Small intestine (tissue), 16 donors: ENCODE measurements at places on chromosomes 2 and 18. TPM values are rescaled to one million over a fixed set of nuclear protein-coding genes. Genes with fewer than 3 reads are reported as not detected.

CPO gene
- polyA plus RNA-seq: 2.2 TPM

- H3K27ac ChIP-seq: peak overlapping the region; percentile 9
- no peaks in the 10 kb centered on the region for H3K36me3 ChIP-seq
- H3K4me3 ChIP-seq: no peak overlapping the region
- no peak for DNase-seq
These were observed 55.6 kb upstream of the MAP4K3 start for GRCh38 chr2:39492716-39493115.

ALPG gene
- not detected for polyA plus RNA-seq

GRCh38 chr18:35470435-35470834 is 27.3 kb downstream of the INO80C start:
- no peaks in the 10 kb centered on the region for H3K27me3 ChIP-seq
- H3K27ac ChIP-seq: no peak overlapping the region
- H3K4me1 ChIP-seq: no peaks in the 10 kb centered on the region
- no peak overlapping the region for H3K4me3 ChIP-seq
- no peak for DNase-seq

- no peak overlapping the region for H3K27ac ChIP-seq
- DNase-seq: no peak
- no peaks in the 10 kb centered on the region for H3K4me1 ChIP-seq
- H3K36me3 ChIP-seq: no peaks in the 10 kb centered on the region
- no peaks in the 10 kb centered on the region for H3K27me3 ChIP-seq
- H3K4me3 ChIP-seq: no peak overlapping the region
These were observed 58.2 kb upstream of the PKDCC start for GRCh38 chr2:41989501-41990180.

DNA sequence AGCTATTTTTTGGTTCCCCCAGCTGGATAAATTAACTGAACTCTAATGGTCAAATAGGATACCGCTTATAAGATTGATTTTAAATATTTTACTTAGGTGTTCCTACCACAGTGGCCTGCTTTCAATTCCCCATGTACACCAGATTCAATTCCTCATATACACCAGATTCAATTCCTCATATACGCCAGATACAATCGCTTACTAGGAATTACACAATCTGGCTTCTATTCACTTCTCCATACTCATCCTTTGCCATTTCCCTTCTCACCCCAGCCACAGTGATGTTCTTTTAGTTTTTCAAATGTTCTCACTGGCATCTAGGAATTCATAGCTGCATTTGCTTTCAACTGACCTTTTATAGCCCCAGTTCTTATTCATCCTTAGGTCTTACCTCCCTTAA is 66.5 kb downstream of the SLC40A1 start:
- no peaks in the 10 kb centered on the region for H3K4me1 ChIP-seq
- H3K27me3 ChIP-seq: no peaks in the 10 kb centered on the region
- H3K36me3 ChIP-seq: no peaks in the 10 kb centered on the region
- no peak overlapping the region for H3K4me3 ChIP-seq

GRCh38 chr2:224354632-224355211 is 47.2 kb downstream of the FAM124B start:
- no peak overlapping the region for H3K4me3 ChIP-seq
- no peaks in the 10 kb centered on the region for H3K36me3 ChIP-seq
- no peak overlapping the region for H3K27ac ChIP-seq
- no peaks in the 10 kb centered on the region for H3K27me3 ChIP-seq

PIAS2 gene
- polyA plus RNA-seq: 3.2 TPM

ZSWIM2 gene
- polyA plus RNA-seq: not detected

DNA sequence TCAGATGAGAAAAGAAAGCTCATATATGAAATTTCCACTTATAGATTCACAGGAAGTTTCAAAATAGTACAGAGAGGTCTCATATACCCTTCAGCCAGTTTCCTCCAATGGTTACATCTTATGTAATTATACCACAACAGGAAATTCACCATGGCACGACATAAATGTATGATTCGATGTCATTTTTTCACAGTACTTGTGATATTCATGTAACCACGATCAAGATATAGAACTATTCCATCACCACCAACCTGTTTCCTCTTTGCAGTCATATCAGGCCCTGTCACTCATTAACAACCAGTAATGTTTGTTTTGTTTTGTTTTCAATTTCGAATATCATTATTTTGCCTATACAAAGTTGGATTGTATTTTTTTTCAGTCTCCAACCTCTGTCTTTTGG is 314.3 kb upstream of the POU3F3 start:
- no peak overlapping the region for H3K4me3 ChIP-seq
- no peak overlapping the region for H3K27ac ChIP-seq
- H3K4me1 ChIP-seq: peaks cover 3% of the 10 kb centered on the region
- H3K36me3 ChIP-seq: no peaks in the 10 kb centered on the region
- no peaks in the 10 kb centered on the region for H3K27me3 ChIP-seq

DNA sequence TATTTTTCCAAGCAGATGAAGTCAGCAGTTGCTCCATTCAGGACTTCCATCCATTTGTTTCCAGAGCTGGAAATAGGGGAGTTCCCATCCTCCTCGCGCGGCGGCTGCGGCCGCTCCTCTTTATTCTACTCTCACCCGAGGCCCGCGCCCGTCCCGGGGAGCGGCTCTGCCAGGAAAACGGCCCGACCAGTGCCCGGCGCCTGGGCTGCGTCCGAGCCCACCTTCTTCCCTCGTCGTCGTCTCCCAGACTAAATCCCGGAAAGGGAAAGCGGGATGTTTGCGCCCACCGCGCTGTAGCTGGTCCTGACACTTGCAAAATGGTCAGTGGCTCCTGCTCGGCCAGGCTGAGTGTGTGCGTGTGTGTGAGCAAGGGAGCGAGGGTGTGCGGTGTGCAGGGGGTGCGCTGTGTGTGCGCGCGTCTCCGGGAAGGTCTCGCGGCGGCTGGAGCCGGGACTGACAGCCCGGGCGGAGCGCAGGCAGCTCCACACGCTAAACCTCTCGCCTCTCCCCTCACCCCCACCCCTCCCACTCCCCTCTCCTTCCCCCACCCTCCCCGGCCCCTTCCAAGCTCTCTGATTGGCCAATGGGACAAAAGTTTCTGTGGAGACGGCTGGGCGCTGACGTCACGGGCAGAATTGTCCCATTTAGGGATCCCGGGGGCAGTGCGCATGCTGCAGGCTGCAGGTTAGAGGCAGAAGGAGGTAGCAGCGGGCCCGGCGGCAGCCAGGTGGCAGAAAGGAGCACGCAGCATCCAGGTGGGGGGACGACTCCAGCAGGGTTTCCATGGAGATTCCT is at the start of gene NOL4:
TSS of gene NOL4 (minus strand) at position 491 of the 795 bp plus-strand sequence. CDS start 1,660 bp downstream, outside the sequence.
- H3K36me3 ChIP-seq: no peaks in the 10 kb centered on the region
- DNase-seq: peak; percentile 2
- no peak within 1 kb of the TSS for H3K4me3 ChIP-seq

GRCh38 chr2:30673127-30673526 is 134.1 kb downstream of the CAPN13 start:
- no peaks in the 10 kb centered on the region for H3K27me3 ChIP-seq
- no peak for DNase-seq
- H3K27ac ChIP-seq: no peak overlapping the region
- no peaks in the 10 kb centered on the region for H3K36me3 ChIP-seq

- H3K4me1 ChIP-seq: no peaks in the 10 kb centered on the region
- peak; percentile 6 for DNase-seq
- H3K27me3 ChIP-seq: no peaks in the 10 kb centered on the region
These were observed 244.7 kb downstream of the NBAS start for GRCh38 chr2:15316370-15316814.

ACTG2 gene
- 2.0 TPM for polyA plus RNA-seq

EFEMP1 gene
- polyA plus RNA-seq: 21.0 TPM

AKAIN1 gene
- polyA plus RNA-seq: not detected

MAPRE3 gene
- 3.0 TPM for polyA plus RNA-seq

APOB gene
- polyA plus RNA-seq: 140 TPM

DNA sequence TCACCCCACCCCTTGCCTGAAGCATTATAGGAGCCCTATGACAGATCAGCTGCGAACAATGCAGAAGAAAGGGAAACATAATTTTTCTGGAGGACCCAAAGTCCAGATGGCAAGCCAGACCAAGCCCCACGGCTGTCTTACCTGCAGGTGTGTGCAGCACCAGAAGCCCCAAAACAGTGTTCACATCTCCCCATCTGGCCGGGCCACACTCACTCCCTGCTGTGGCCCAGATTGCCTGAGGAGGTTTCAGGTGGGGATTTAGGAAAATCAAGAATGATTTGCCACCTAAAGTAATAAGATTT is 11.7 kb upstream of the STK17B start:
- no peak for DNase-seq
- H3K27ac ChIP-seq: no peak overlapping the region
- no peak overlapping the region for H3K4me3 ChIP-seq
- no peaks in the 10 kb centered on the region for H3K36me3 ChIP-seq
- no peaks in the 10 kb centered on the region for H3K4me1 ChIP-seq
- H3K27me3 ChIP-seq: no peaks in the 10 kb centered on the region

TXNDC2 gene
- 0.10 TPM for polyA plus RNA-seq

ABCB11 gene
- polyA plus RNA-seq: not detected

ANKRD53 gene
- polyA plus RNA-seq: 1.7 TPM

DNA sequence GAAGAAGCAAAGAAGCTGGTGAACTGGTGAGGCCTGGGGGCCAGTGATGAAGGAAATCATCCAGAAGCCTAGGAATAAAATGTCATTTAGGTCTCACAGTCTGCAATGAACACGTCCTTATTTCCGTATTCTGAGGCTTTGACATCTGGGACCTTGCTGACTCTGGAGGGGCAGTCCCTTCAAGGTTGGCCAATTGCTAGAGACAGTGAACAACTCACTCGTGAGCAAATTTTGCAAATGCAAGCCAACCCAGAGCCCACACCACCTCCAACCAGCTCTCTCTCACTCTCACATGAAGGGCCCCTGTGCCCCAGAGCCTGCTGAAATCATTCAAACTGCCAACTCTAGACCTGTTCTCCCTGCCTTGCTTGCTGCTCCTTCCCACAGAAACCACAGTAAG is 279.1 kb upstream of the LYPD1 start:
- no peaks in the 10 kb centered on the region for H3K4me1 ChIP-seq
- no peaks in the 10 kb centered on the region for H3K36me3 ChIP-seq
- no peaks in the 10 kb centered on the region for H3K27me3 ChIP-seq
- no peak overlapping the region for H3K4me3 ChIP-seq
- no peak overlapping the region for H3K27ac ChIP-seq

GRCh38 chr18:22279741-22280452 is 110.5 kb downstream of the GATA6 start:
- H3K36me3 ChIP-seq: no peaks in the 10 kb centered on the region
- H3K4me3 ChIP-seq: no peak overlapping the region
- H3K4me1 ChIP-seq: peaks cover 16% of the 10 kb centered on the region
- DNase-seq: no peak

DNA sequence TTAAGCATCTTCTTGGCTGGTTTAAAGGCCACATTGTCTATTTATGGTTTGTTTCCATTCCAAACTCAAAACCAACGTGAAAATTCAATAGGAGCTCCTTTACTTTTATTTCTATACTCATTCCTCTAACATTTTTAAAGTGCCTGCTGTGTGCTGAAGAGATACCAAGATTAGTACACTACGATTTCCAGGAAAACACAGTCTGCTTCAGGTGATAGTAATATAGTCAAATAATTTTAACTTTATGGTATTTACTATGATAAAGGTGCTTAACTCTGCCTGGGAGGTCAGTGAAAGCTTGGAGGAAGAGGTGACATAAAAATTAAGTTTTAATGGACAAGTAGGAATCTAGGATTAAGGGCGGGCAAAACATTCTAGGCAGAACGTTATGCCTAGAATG is 121.4 kb downstream of the KIAA1328 start:
- no peaks in the 10 kb centered on the region for H3K4me1 ChIP-seq
- no peaks in the 10 kb centered on the region for H3K27me3 ChIP-seq
- no peak overlapping the region for H3K4me3 ChIP-seq
- H3K36me3 ChIP-seq: no peaks in the 10 kb centered on the region

- no peaks in the 10 kb centered on the region for H3K4me1 ChIP-seq
- no peaks in the 10 kb centered on the region for H3K36me3 ChIP-seq
- H3K27me3 ChIP-seq: no peaks in the 10 kb centered on the region
- H3K27ac ChIP-seq: no peak overlapping the region
- no peak overlapping the region for H3K4me3 ChIP-seq
- no peak for DNase-seq
These were observed 125.8 kb downstream of the MEIS1 start for GRCh38 chr2:66560683-66561082.

ICA1L gene
- polyA plus RNA-seq: 0.27 TPM

DNA sequence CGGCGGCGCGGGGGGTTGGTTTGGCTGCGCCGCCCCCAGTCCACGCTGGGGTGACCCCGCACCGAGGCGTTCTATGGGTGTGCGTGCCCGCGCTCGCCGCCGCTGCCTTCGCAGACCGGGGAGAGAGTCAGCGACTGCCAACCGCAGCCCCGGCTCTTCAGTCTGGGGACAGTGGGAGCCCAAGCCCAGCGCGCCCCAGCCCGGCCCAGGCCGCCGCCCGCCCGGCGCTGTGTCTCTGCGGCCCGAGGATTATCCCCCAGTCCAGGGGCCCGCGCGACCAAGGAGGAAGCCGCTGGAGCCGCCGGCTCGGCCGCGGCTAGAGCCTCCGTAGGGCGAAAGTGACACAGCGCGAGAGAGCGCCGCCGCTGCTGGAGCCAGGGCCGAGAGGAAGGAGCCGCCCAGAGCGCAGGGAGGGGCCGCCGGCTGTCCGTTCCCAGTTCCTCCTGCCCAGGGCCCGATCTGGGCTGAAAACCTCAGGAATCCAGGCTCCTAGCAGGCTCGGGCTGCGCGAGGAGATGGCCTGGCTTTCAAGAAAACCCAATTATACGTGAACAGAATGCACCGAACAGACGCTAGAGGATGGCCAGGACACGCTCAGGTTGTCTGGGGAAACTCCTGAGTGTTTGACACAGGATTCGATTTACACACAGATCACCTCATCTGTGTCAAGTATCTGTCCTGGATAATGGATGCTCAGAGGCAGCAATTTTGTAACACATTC is 2.4 kb downstream of the CTIF start:
- peak overlapping the region; percentile 69 for H3K4me3 ChIP-seq
- H3K36me3 ChIP-seq: no peaks in the 10 kb centered on the region
- peaks cover 3% of the 10 kb centered on the region for H3K4me1 ChIP-seq
- H3K27ac ChIP-seq: peak overlapping the region; percentile 28
- no peaks in the 10 kb centered on the region for H3K27me3 ChIP-seq
- DNase-seq: peak; percentile 69

GRCh38 chr18:68177807-68178702 is 536.9 kb downstream of the TMX3 start:
- H3K4me3 ChIP-seq: no peak overlapping the region
- DNase-seq: peak; percentile 14
- H3K4me1 ChIP-seq: no peaks in the 10 kb centered on the region

- no peak overlapping the region for H3K4me3 ChIP-seq
- no peak for DNase-seq
- no peak overlapping the region for H3K27ac ChIP-seq
- no peaks in the 10 kb centered on the region for H3K27me3 ChIP-seq
- H3K36me3 ChIP-seq: no peaks in the 10 kb centered on the region
These were observed 515.9 kb downstream of the SLC4A3 start for GRCh38 chr2:220143336-220143735.

VAMP8 gene
- polyA plus RNA-seq: 1,108 TPM
